ENCODE measurements at places on chromosomes 7 and 10.

DNA sequence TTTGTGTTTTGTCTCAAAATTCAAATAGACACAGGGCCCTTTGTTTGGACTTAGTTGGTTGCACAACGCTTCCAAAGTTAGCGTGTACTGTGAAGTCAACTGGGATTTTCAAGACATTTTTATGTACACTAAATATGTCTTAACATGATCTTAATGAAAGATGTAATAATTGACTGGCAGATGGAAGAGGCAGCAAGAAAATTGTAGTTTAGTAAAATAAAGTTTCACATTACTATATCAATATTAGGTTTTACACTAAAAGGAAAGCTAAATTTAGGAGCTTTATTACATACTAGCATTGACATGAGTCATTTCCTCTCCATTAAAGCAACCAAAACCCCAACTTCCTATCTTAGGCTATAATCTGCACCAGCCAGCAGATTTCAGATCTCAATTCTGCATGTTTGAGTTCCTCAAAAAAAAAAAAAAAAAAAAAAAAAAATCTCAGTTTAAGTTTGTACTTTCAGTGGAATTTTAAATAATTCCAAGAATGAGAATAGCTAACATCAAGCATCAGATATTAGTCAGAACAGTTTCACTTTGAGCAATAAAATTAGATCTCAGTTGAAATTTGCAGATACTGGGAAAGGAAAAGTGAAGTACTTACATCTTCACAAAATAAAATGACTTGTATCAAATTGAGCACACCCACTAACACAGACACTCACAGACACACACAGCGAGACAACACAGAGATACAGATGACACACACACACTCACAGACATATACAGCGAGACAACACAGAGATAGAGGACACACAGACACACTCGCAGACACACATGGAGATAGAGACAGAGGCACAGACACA, 346.6 kb upstream of the KLF6 start:
- DNase-seq = peak; percentile 75

DNA sequence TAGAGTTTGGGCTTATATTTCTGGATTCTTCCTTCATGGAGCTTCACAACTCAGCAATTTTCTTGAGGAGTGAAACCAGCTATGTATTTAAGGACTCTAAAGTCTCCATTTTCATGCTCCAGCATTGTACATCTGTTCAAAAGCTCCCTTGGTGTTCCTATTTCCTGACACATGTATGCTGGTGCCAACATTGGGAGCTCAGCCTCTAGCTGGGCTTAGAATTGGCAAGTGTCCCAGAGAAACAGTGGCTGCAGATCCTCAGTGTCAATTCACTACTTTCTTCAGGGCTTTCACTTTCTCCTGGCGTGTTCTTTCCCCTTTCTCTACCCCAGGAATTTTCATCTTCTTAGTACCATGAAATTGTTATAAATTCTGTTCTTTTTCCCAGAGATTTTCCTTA, 103.1 kb downstream of the ZNF467 start:
- peak; percentile 16 for DNase-seq

GRCh38 chr7:7652798-7653540, 12.4 kb downstream of the UMAD1 start:
- no peak for DNase-seq

DNA sequence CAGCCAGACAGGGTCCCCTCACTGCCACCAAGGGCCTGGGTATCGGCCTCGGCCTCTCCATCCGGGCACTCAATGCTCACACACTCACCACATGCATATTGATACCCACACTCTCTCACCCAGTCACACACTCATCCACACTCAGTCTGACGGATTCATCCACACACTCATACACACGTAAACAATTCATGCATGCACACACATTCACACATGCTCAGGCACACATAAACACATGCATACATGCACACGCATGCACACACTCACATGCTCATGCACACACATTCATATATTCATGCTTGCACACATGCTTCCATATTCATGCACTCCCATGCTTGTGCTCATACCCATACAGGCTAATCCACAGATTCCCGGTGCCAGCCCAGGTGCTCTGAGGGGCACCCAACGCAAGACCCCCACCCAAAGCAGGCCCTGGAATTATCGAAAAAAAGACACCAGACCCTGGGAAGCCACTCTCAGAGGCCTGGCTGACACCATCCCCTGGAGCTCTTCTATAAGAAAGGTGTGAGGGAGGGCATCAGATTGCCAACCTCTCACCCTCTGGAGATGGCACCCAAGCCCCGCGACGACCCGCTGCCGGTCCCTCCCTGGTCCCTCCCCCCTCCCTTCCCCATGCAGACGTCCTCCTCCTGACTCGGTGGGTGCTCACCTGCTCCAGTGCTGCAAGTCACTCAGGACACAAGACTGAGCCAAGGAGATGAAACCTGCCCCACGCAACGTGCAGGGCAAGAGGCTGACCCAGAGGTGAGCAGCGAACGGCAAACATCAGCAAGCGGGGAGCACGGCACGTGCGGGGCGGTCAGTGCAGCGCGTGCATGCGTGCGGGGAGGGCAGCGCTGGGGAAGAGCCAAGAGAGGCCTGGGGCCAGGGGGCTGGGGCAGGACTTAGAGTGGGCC, 15.2 kb downstream of the STK32C start:
- no peak for DNase-seq

DNA sequence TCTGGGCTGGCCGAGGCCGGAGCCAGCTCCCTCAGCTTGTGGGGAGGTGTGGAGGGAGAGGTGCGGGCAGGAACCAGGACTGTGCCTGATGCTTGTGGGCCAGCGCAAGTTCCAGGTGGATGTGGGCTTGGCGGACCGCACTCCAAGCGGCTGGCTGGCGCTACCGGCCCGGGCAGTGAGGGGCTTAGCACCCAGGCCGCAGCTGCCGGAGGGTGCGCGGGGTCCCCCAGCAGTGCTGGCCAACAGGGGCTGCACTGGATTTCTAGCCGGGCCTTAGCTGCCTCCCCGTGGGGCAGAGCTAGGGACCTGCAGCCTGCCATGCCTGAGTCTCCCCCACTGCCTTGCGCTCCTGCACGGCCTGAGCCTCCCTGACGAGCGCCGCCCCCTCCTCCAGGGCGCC, 242.8 kb downstream of the CCSER2 start:
- no peak for DNase-seq

DNA sequence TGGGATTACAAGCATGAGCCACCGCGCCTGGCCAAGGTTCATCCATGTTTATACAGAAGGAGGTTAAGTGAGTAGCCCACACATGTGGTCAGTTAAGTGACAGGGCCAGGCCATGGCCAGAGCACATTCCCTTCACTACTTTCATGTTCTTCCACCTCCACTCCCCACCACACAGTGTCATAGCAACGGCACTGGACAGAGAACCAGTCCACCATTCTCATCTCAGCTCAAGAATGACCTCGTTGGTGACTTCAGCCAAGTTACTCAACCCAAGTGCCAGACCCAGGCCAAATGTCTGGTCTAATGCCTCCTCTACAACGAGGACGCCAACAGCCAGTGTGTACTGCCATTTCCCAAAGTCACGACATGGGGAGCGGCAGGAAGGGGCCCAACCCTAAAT, 62.4 kb downstream of the INHBA start:
- DNase-seq = no peak

DNA sequence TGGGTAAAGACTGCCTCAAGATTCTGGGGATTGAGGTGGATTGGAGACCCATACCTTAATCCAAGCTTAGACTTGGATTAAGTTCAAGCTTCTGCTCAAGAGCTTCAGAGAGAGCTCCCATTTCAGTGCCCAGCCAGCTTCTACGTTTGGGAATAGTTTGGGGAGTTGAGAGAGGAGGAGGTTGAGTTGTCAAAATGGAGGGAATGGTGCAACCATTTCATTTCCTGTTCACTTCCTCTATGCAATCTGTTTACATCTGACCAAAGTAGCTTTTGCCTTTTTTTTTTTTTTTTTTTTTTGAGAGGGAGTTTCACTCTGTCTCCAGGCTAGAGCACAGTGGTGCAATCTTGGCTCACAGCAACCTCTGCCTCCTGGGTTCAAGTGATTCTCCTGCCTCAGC, 65.8 kb downstream of the ENTPD1 start:
- peak; percentile 38 for DNase-seq

DNA sequence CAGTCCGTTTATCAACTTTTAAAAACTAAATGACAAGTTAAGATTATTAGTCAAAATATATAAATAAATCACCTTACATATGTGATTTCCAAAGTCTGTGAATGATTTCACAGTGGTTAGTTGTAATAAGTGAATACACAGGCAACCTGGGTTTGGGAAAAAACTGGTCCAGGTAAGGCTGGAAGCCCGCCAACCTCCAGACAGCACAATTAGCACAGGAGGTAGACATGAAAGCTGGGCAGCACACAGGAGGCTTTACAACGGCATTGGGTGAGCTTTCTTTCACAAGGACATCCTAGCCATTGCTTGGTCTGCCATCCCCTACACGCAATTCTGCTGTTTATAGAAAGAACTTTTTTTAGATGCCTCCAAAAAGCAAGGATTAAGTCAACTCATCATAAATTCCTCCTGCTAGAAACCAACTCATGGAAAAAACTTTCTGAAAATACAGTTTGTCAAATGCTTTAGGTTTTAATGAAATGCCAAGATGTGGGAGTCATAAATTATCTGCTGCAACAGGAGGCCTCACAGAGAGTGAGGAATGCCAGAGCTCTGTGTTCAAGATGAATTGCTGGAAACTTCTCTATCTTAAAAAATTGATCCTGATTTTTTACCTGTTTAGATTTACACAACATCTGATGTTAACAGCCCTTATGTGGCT, 346.8 kb upstream of the NFE2L3 start:
- DNase-seq = no peak

DNA sequence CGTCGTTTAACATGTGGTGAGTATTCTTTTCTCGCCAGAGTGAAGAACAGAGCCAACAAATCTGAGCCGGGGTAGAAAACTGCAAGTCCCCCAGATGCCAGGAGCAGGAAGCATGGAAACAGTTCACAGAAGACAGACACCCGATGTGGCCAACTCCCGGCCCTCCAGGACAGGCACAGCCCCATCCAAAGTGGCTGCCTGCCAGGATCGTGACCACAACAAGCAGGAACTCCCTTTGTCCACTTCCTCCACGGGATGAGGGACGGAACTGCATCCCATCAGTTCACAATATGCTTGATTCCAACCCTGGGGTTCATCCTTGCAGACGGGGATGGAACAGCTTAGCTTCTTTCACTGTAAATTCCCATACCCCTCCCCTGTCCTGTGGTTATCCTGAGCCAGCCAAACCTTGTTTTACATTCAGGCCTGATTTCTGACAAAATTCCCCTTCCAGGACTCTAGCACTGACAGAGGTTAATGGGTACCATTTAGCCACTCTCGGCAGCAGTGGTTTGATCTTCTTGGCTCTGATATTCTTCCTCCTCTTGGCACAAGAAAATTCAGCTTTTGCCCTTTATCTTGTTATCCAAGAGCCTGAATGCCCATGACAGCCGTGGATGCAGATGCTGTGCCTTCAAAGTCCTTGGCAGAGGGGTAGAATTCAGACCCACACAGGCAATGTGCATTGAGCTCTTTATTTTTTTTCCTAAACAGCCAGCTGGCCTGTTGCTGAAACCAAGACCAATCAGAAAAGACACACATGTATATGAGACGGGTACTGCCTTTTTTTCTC, 105.5 kb upstream of the FAM204A start:
- no peak for DNase-seq

GRCh38 chr7:136600475-136600874, 268.0 kb upstream of the CHRM2 start:
- DNase-seq = no peak

DNA sequence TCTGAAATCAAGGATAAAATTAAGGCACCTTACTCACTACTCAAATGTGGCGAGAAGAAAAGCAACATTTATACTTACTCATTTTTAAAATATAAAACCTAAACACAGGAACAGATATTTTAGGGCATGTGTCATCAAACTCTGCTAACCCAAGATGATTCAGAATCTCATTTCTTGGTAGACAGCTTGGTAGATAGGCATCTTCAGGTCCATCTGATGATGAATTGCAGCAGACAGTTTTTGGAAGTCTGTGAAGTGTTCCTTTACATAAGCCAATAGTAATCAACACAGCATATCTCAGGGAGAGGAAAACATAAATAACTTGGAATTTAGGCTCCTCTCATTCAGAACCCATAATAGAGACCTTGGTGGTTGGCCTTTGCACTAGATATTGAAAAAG, 3.4 kb downstream of the HIPK2 start:
- DNase-seq = no peak

DNA sequence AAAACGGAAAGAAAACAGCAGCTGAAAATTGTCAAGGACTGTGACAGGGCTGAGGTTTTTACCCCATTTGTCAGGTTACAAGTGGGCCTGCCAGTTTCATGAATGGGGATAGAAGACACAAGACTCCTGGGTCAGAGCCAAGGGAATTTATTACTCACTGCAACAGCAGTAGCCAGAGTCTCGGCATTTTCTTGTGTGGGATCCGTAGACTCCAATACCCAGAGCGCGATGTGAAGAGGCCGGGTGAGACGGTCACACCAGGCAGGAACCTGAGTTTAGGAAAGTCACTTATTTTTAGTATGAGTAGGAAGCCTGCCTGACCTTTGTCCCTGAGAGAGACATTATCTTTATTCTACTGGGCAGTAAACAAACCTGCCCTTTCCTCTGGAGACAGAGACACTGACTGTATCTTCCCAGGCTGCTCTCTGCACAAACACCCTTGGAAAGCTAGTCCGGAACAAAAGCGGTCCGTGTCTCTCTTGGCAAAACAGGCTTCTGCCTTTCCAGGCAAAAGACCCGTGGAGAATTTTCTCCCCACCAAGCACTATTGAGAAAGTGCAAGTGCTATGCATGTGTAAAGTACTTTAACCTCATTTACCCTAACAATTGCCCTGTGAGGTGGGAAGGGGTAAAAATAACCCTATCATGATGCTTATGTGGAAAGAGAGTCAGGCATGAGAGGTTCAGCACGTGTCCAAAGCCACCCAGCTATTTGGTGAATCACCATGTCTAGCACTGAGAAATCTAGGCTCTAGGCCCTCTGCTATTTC, 58.4 kb downstream of the JCAD start:
- DNase-seq = no peak

GRCh38 chr10:7400068-7400715, 10.6 kb downstream of the SFMBT2 start:
- no peak for DNase-seq

DNA sequence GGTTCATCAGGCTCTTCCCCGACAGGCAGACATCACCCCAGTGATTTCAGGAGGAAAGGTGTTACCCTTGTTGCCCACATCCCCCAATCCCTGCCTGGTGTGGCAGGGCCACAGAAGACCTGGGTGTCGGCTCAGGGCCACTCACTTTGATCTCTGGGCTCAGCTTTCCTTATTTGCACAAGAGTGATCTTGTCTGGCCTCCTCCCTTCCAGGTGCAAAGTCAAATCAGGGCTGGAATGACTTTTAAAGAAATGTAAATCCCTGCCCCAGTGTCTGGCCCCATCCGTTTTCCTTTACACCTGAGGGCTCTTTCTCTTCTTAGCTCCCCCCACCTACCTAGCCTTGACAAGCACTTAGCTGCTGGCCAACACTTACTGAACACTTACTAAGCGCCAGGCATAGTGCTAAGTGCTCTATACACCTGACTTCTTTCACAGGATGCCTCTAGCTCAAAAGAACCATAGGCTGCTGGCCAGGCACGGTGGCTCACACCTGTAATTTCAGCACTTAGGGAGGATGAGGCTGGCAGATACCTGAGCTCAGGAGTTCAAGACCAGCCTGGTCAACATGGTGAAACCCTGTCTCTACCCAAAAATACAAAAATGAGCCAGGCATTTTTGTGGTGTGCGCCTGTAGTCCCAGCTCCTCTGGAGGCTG, 979 bp upstream of the NODAL start:
- DNase-seq = no peak

GRCh38 chr10:124090601-124091209, 2.7 kb downstream of the CHST15 start:
- DNase-seq = no peak

Measured in hematopoietic multipotent progenitor cell treated with erythropoietin and hydrocortisone succinate and interleukin-3 and kit ligand, for 6 days (in vitro differentiated cells).